KBM-7 (cell line): ENCODE measurements at places on chromosomes 3 and 15.

- no peak for DNase-seq
These were observed 8.6 kb upstream of the ST8SIA2 start for GRCh38 chr15:92385096-92385495.

DNA sequence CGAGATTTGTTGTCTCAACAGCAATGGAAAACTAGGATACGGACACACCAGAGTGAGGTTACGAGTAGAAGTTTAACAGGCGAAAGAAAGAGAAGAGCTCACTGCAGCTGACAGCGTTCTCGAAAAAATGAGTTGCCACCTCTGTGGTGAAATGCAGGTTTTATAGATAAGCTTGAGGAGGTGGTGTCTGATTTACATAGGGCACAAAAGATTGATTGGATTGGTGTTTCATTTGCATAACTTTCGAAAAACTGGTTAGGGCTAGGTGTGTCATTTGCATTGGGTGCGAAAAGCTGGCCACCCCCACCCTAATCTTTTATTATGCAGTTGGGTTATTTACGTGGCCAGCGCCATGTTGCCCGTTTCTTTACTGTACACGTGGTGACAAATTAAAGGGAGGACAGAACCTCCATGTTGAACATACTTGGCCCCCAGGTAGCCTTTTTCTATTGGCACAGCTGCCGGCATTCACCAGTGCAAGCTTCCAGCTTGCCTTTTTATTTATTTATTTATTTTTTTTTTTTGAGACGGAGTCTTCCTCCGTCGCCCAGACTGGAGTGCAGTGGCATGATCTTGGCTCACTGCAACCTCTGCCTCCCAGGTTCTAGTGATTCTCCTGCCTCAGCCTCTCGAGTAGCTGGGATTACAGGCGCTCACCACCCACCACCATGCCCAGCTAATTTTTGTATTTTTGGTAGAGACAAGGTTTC is 8.3 kb downstream of the IFT122 start:
- DNase-seq, result no peak

DNA sequence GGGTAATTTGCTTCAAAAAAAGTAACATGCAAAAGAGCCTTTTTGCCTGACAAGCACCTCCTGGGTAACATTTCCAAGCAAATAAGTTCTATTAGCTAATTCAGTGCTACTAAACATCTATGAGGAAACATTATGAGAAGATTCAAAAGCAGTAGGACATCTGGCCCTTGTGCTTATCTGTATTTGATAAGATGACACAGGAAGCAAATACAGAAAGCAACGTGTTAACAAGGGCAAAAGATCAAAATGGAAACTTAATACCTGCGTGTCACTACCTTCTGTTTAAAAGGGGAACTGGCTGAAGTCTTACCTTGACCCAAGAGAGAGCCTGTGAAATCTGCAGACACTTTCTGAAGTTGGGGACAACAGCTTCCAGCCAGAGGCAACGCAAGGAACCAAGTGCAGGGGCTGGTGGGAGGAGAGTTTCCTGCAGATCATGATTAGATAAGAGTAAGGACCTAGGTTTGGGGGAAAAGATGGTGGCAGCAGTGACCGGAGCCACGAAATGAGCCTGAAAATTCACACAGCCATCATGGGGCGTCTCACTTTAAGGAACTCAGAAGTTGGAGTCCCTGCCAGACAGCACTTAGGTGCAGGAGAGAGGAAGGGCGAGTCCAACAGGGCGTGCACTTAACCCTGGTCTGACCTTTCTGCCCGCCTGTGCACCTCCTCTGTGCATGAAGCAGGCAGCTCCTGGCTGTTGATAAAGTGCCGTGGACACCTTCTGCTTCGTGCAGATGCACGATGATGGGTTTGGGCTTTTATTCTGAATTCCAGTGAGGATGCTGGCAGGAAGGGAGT is 153.6 kb upstream of the BHLHE40 start:
- DNase-seq, result peak; percentile 62

- peak; percentile 49 for DNase-seq
These were observed 326.0 kb upstream of the SGO1 start for GRCh38 chr3:20511863-20512505.

DNA sequence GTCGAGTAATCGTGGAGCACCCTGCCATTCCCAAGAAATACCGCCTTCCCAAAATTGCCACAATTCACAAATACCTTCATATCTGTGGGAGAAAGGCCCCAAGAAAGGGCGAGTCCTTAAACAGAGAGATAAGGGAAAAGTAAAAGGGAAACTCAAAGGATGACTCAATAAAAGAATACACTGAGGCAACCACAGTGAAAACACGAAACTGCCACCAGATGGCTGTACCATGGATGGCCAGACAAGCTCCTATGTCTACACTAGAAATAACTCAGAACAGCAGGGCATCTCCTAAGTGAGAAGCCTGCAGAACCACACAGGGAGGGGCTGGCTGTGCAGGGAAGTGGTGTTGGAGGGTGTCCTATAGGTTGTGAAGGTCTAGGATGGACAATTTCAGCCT is 25.0 kb downstream of the SRGAP3 start:
- no peak for DNase-seq

GRCh38 chr3:61889259-61889658 is 327.9 kb downstream of the PTPRG start:
- no peak for DNase-seq
